ENCODE measurements at places on chromosomes 3 and 15. TPM values are rescaled to one million over a fixed set of nuclear protein-coding genes. Genes with fewer than 3 reads are reported as not detected.

GRCh38 chr3:79506751-79507150, 261.0 kb downstream of the ROBO1 start:
- peaks cover 64% of the 10 kb centered on the region for H3K27me3 ChIP-seq
- no peak for DNase-seq
- no peak overlapping the region for H3K4me3 ChIP-seq
- H3K4me1 ChIP-seq, result no peaks in the 10 kb centered on the region

- H3K4me3 ChIP-seq, result peak overlapping the region; percentile 64
- no peaks in the 10 kb centered on the region for H3K27me3 ChIP-seq
- peak overlapping the region; percentile 82 for H3K27ac ChIP-seq
These were observed 941 bp downstream of the ZBED2 start for GRCh38 chr3:111594205-111594604.

DNA sequence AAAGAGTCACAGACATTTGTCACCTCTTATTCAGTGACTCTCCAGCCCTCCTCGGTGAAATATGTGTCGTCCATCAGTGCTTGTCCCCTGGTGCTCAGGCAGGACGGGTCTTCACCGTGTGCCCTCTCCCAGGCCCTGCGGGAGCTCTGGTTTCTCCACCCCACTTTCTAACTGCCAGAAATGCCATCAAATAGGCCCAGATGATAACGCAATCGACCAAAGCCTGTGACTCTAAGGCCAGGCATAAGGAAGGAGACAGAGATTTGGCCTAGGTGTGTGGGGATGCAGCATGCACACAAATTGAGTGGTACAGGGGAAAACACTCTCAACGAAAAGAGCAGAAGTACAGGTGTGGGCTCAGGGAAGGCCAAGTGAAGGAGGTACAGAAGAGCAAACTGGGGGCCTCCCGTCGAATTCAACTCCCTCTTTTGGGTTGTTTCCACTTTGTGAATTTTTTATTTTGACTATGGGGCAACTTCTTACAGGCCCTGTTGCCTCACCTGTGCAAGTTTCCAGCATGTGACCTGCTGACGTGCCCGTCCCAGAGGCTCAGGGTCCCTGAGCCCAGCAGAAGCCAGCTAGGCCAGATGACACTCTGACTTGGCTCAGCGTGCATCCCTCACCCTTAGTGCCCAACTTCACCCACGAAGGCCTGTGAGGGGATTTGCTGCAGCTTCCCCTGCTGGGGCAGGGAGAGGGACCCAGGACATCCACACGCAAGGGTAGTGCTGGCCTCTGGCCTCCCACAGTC, 4.7 kb downstream of the NUP210 start:
- peaks cover 17% of the 10 kb centered on the region for H3K4me1 ChIP-seq
- H3K27me3 ChIP-seq, result no peaks in the 10 kb centered on the region
- H3K4me3 ChIP-seq, result no peak overlapping the region
- no peak for DNase-seq
- no peak overlapping the region for H3K27ac ChIP-seq

GRCh38 chr3:147377412-147378367, 28.7 kb downstream of the ZIC4 start:
- peaks cover 93% of the 10 kb centered on the region for H3K27me3 ChIP-seq
- H3K27ac ChIP-seq, result no peak overlapping the region
- H3K36me3 ChIP-seq, result no peaks in the 10 kb centered on the region
- no peak overlapping the region for H3K4me3 ChIP-seq

DNA sequence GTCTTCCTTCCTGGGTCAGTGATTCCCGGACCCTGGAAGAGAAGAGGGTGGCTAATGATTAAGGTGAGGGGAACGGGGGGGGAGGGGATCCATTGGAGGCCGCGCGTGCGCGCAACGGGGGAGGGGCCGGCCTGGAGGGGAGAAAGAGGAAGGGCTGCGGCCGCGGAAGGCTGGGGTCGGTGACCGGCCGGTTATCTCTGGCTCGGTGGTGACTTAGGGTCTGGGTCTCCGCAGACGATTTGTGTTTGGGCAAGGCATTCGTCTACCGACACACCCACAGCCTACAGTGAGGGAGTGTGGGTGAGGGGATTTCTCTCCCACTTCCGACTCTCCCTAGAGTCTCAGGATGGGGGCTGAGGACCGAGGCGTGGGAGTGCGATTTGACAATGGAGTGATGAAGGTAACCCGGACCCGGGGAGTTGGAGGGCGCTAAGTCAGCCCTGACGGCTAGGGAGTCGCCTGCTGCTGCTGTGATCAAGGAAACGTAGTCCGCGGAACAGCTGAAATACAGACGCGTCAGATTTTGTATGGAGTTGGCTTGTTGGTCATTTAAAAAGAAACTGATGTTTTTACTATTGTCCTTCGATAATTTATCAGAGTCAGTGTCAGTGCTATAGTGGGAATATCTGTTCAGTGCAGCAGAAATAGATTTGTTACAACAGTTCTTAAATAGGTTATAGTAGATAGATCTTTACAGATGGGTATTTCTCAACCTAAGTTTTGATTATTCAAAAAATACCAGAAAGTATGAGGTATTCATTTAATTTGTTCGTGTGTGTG, 733 bp downstream of the RNF111 start:
- H3K4me1 ChIP-seq, result peaks cover 11% of the 10 kb centered on the region
- H3K27me3 ChIP-seq, result peaks cover 18% of the 10 kb centered on the region
- peak overlapping the region; percentile 81 for H3K27ac ChIP-seq
- H3K36me3 ChIP-seq, result peaks cover 12% of the 10 kb centered on the region
- DNase-seq, result peak; percentile 37
- H3K4me3 ChIP-seq, result peak overlapping the region; percentile 83

- H3K4me1 ChIP-seq, result no peaks in the 10 kb centered on the region
- DNase-seq, result no peak
- H3K27ac ChIP-seq, result no peak overlapping the region
- no peaks in the 10 kb centered on the region for H3K27me3 ChIP-seq
These were observed 218.4 kb upstream of the LMCD1 start for GRCh38 chr3:8283193-8283592.

DNA sequence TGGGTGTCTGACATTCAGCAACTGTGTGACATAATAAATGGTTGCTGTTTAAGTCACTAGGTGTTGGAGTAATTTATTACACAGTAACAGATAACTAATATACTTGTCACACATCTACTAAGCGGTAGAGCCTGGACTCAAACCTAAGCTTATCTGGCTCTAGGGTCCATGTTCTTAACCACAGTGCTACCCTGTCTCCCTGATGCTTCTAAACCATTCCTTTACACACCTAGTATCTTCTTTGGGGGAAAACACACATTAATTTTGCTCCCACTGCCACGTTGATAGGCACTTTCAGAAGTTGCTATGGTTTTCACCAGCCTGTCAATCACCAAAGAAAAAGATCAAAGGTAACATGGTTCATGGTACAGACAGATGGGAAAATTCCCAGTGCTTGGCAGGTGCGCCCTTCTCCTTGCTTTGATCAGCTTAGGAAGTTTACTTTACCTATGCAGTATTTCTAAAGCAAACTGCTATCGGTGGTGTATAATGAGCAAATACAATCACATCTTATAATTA, 150.8 kb downstream of the PDZRN3 start:
- H3K27me3 ChIP-seq, result no peaks in the 10 kb centered on the region
- H3K4me1 ChIP-seq, result no peaks in the 10 kb centered on the region
- H3K4me3 ChIP-seq, result no peak overlapping the region
- H3K36me3 ChIP-seq, result no peaks in the 10 kb centered on the region
- no peak overlapping the region for H3K27ac ChIP-seq
- no peak for DNase-seq

DNA sequence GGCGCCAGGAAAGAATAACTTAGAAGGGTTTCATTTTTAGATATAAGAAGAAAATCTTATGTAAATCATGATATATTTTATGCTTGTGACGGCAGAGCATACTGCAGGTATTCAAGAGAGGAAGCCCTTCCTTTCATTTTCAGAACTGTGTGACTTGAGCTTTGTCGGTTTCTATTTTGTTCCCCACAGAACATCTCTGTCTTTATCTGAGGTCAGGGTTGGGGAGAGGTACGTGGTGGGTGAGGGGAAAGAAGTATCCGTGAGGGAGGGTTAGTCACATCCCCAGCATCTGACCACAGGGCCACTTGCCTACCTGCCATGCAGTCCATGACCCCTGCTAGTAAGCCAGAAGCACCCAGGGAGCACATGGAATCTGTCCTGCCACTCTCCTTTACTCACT, 126.5 kb downstream of the DGKG start:
- peaks cover 6% of the 10 kb centered on the region for H3K36me3 ChIP-seq
- peaks cover 16% of the 10 kb centered on the region for H3K27me3 ChIP-seq
- H3K4me1 ChIP-seq, result no peaks in the 10 kb centered on the region
- H3K4me3 ChIP-seq, result no peak overlapping the region
- DNase-seq, result no peak

- no peak overlapping the region for H3K27ac ChIP-seq
- no peaks in the 10 kb centered on the region for H3K4me1 ChIP-seq
- H3K27me3 ChIP-seq, result peaks cover 27% of the 10 kb centered on the region
These were observed 114.9 kb downstream of the SV2B start for GRCh38 chr15:91214675-91215590.

GRCh38 chr15:81178365-81178764, 18.3 kb upstream of the IL16 start:
- no peaks in the 10 kb centered on the region for H3K27me3 ChIP-seq
- H3K36me3 ChIP-seq, result no peaks in the 10 kb centered on the region
- no peaks in the 10 kb centered on the region for H3K4me1 ChIP-seq
- no peak overlapping the region for H3K4me3 ChIP-seq
- DNase-seq, result no peak

DNA sequence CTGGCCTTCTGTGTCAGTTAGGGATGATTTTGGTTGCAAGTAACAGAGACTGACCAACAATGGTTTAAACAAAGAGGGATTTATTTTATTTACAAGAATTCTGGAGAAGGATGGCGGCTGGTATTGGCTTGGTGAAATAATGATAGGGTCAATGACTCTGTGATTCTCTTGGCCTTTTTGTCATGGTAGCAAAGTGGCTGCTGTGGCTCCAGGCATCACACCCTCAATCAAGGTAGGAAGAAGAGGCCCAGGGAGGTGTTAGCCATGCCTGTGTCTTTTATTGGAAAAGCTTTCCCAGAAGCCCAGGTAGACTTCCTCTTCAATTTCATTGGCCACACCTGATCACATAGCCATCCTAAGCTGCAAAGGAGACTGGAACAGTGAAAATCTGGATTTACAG, 13.1 kb downstream of the FAM107A start:
- no peaks in the 10 kb centered on the region for H3K36me3 ChIP-seq
- no peak for DNase-seq
- no peak overlapping the region for H3K4me3 ChIP-seq
- peaks cover 24% of the 10 kb centered on the region for H3K4me1 ChIP-seq

GRCh38 chr3:188440340-188440972, 286.5 kb downstream of the LPP start:
- H3K36me3 ChIP-seq, result peaks cover 11% of the 10 kb centered on the region
- no peak overlapping the region for H3K4me3 ChIP-seq
- DNase-seq, result no peak
- H3K27ac ChIP-seq, result no peak overlapping the region
- H3K4me1 ChIP-seq, result no peaks in the 10 kb centered on the region

DNA sequence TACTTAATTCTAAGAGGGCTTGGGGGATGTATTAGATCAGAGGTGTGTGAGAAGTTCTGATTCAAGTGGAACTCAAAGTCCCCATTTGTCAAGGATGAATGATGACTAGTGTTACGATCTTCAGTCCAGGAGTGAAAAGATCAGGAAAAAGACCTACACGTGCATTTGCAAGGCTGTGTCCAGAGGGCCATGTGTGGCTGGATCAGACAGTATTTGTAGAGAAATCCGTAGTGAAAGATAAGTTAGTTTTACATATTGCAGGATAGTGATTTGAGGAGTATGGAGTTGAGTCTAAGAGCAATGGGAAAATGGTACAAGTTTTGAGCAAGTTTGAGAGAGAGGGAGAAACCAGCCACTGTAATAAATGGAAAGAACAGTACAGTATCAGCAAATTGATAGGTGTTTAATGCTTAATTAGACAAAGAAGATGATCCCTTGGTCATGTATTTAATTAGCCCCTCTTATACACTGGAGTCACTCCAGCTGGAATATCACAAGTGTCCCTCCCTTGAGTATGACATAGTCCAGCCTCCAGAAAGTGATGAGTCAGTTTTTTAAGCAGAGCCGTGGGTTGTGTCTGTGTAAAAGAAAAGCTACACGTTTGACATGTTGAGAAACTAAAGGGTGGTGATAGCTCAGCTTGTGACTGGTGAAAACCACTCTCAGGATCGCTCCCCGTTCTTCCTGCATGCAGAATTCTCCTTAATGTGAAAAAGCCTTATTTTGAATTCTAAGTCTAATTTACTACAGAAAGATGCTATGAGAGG, 348.8 kb downstream of the ROBO1 start:
- H3K27me3 ChIP-seq, result peaks cover 86% of the 10 kb centered on the region
- H3K4me1 ChIP-seq, result no peaks in the 10 kb centered on the region
- no peak overlapping the region for H3K4me3 ChIP-seq
- no peak for DNase-seq
- no peaks in the 10 kb centered on the region for H3K36me3 ChIP-seq
- no peak overlapping the region for H3K27ac ChIP-seq

The STARD5 gene
- 3.4 TPM for total RNA-seq

The SPESP1 gene
- total RNA-seq, result 16.8 TPM

The ABI3BP gene
- total RNA-seq, result 3.1 TPM

The ADGRG7 gene
- total RNA-seq, result not detected

Data from MCF 10A (cell line).